ENCODE measurements at places on chromosomes 1 and 21.
A peak's percentile ranks its signal among the peaks of the same experiment; 100 is the strongest.

DNA sequence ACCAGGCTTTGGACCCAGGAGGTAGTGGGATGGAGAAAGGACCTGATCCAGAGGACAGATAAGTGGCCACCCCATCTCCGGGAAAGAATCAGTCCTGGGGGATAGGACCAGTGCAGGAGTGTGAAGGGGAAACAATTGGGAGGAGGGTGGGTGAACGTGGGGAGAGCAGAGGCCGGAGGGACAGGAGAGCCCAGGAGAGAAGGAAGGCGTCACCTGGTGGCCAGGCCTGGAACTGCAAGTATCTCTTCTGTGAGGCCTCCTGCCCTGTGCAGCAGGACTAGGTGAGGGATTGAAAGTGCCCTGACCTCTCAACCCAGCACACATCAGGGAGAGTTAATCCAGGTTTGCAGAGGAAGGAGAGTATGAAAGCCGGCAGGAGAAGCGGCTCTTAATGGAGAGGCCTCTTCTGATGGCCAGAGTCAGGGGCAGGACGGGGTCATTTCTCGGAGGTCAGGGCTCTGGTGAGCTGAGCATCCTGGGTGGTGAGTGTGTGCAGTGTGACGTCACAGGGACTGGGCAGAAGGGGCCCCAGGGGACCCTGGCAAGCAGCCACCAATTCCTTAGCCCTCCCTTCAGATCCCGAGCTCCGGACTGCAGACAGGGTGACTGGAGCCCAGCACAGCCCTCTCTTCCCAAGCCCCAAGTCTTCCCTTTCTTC lies 9.2 kb upstream of the LAD1 start:
- DNase-seq: peak; percentile 68

DNA sequence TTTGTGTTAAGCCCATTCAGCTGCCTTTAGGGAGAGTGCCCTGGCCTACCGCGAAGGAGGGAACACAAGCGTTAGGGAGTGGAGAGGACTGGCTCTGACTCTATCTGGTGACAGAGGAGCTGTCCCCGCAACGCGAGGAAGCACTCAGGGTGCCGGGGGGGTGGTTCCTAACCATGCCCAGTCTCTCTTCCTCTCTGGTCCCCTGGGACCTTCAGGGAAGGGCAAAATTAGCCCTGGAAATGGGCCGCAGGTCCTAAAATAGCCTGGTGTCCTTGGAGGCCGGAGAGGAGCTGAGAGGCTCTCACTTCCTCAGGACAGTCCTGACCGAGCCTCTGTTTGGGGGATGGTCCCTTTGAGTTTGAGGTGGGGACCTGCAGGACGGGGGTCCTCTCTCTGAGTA lies 5.8 kb downstream of the SLC45A1 start:
- no peak for DNase-seq

- peak; percentile 84 for DNase-seq
Observed at GRCh38 chr1:226083302-226084101, 21.0 kb downstream of the H3-3A start.

- no peak for DNase-seq
Observed at GRCh38 chr1:184486761-184487445, 100.1 kb downstream of the C1orf21 start.

- no peak for DNase-seq
Observed at GRCh38 chr1:63984257-63984929, 210.6 kb downstream of the ROR1 start.

- DNase-seq: no peak
Observed at GRCh38 chr1:89606227-89606980, 26.5 kb upstream of the LRRC8C start.

DNA sequence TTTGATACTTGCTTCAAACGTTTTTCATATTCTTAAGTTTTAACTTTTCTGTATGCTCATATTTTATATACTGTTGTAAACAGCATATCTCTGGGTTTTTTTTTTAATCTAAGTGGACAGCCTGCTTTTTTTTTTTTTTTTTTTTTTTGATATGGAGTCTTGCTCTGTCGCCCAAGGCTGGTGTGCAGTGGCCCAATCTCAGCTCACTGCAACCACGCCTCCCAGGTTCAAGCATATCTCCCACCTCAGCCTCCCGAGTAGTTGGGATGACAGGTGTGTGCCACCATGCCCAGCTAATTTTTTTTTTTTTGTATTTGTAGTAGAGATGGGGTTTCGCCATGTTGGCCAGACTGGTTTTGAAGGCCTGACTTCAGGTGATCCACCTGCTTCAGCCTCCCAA lies 1.2 kb downstream of the TBCE start:
- DNase-seq: no peak

DNA sequence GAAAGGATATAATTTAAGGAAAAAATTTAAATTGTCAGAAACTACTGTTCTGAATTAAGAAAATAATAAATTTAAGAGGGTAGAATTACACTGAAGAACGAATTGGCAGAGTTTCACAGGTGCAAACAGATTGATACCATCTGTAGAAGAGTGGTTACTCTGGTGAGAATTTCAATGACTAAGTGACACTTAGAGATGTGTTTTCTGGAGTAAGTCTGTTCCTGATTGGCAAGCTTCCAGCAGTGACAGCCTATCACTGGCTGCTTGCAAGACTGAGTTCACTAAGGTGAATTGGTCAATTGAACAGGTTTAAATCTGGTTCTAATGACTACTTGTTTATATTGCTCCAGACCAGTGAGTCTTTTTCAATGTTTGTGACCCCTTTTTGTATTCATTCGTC lies 838.2 kb upstream of the RGS18 start:
- peak; percentile 56 for DNase-seq

GRCh38 chr1:243620096-243620495 lies 229.9 kb downstream of the AKT3 start:
- DNase-seq: no peak

GRCh38 chr1:53658489-53659230 lies 80.3 kb downstream of the GLIS1 start:
- no peak for DNase-seq

DNA sequence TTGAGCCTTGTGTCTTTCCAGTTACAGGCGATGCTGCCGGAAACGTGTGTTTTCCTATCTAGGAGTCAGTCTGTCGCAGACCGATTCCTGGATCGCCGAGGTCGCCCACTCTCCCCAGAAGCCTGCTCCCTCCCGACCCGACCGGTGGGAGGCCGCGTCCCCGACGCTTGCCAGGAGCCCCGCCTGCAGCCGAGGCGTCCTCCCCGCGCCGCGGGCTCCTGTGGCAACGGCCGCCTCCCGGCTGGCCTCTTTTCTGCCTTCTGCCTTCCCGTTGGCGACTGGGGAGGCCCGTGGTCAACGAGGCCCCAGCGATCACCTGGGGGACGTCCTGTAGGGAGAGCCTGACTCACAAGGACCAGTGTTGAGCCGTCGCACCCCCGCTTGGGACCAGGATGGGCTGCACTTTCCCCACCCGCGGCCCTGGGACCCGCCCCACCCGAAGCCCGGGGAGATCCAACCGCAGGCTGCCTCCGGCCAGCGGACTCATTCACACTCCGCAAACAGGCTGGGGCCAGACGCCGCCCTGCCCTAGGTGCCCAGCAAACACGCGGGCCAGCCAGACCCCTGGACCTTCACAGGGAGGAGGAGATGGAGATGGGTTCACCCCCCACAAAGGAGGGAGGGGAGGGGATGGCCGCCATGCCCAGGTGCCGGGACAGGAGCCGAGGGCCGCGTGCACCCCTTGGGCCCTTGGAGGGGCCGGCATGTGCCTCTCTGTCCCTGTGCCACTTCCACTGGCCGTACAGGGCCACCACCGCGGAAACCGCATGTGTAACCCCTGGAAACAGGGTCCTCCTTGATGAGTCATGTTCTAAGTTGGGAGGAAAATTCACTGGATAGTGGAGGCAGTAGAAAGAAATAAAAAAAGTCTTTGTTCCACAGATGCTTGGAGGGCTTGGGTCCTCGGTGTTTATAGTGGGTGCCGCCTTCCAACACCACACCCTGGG lies 7.2 kb upstream of the COL6A1 start:
- DNase-seq: no peak

- DNase-seq: no peak
Observed at GRCh38 chr1:7732331-7732730, 38.8 kb upstream of the VAMP3 start.

DNA sequence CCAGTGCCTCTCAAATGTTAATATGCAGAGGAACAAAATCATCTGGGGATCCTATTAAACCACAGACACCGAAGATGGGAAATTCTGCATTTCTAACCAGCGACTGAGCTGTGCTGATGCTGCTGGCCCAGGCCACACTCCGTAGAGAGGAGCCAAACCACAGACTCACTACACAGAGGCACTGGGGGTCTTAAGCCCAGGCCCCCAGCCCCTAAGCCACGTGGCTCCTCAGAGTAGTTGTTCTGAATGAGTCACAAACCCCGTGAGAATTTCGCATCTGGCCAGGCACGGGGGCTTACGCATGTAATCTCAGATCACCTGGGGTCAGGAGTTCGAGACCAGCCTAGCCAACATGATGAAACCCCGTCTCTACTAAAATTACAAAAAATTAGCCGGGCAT lies 2.8 kb upstream of the CELA2A start:
- DNase-seq: no peak

DNA sequence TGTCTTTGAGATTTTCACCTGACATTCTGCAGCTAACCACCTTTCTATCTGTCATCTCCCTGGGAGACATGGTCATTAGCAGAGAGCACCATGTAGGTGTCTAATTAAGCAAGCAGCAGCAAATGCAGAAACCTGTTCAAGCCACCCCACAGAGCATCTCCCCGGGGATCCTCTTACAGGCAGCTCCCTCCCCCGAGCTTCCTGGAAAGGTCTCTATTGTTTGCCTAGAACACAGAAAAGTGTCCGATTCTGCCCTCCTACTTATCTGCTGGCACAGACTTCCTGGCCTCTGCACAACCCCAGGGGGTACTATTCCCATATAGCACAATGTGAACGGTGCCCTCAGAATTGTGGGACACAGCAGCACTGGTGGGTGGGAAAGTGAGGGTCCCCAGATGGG lies 46.1 kb downstream of the PLEKHA6 start:
- DNase-seq: peak; percentile 81

- no peak for DNase-seq
Observed at GRCh38 chr1:54574158-54574778, 26.2 kb downstream of the ACOT11 start.

DNA sequence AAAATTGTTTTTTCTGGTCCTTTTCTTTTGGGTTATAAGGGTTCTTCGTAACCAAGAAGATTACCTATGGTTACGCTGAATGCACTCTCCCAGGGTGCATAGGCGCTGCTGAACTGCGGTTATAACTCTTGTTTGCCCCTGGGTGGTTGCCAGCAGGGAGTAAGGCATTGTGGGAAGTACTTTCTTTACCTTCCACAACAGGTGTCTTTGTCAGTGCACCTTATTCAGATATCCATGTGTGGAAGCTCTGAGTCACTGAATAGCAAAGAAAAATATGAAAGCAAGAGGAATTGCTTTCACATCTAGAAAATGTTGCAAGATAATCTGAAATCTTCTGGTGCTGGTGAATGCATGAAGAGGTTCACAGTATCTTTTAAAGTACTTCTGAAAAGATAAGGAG lies 124.4 kb upstream of the CACYBP start:
- DNase-seq: peak; percentile 87

DNA sequence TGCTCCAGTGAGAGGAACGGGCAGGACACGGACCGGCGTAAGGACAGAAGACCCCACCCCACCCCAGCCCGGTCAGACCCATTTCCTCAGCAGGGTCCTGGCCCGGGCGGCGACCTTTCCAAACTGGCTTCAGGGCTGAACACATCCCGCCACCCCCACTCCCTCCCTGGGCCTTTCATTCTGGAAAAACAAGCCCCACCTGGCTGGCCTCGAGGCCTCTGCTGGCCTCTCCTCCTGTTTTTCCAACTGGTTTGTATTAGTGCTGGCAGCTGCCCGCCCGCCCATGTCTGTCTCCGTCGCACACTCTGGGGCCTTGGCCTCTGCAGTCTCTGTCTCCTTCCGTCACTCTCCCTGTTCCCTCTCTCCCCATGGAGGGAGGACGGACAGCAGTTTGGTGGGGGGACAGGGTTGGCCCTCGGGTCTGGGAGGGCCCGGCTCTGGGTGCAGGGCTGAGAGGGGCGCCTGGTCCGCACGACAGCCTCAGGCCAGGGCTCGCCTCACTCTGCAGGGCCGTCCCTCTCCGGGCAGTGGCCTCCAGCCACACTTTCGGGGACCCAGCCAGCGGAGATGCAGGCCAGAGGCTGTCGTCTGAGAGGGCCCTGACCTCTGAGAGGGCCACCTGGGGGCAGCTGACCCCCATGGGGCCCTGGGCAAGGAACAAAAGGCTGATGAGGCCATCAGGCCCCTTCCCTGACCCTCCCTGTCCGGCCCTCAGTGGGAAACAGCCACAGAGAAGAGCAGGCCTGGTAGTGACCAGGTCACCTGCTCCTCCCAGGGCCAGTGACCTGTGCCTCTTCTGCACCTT lies 1.5 kb upstream of the MXRA8 start:
- DNase-seq: no peak

All from NCI-H2107 (cell line).